ENCODE measurements at places on chromosomes 4 and X.

GRCh38 chrX:51614353-51615012 is 4.2 kb downstream of the CENPVL3 start:
- DNase-seq, result peak; percentile 4

GRCh38 chr4:158299459-158300007 is 89.2 kb downstream of the TMEM144 start:
- DNase-seq, result peak; percentile 51

DNA sequence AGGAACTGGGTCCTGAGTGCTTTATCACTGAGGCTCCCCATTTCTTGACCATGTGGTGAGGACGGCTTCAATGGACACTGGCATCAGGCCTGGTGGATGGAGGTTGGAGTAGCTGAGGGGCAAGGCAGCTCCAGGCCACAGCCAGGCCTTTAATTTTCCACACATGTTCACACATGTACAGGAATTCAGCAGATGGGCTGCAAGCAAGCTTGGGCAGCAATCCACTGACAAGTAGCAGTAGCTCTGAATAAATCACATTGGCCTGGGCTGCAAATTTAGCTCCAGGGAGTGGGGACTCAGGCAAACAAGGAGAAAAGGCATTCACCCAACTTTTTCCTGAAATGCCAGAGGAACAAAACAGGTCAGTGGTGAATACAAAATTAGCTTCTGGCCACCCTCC is 107.8 kb upstream of the SCML1 start:
- DNase-seq, result no peak

GRCh38 chr4:120865985-120866384 is 56.5 kb downstream of the PRDM5 start:
- no peak for DNase-seq

GRCh38 chr4:92101737-92102172 is 202.0 kb upstream of the GRID2 start:
- no peak for DNase-seq
